H54 (cell line): ENCODE measurements at places on chromosomes 1 and 21.

DNA sequence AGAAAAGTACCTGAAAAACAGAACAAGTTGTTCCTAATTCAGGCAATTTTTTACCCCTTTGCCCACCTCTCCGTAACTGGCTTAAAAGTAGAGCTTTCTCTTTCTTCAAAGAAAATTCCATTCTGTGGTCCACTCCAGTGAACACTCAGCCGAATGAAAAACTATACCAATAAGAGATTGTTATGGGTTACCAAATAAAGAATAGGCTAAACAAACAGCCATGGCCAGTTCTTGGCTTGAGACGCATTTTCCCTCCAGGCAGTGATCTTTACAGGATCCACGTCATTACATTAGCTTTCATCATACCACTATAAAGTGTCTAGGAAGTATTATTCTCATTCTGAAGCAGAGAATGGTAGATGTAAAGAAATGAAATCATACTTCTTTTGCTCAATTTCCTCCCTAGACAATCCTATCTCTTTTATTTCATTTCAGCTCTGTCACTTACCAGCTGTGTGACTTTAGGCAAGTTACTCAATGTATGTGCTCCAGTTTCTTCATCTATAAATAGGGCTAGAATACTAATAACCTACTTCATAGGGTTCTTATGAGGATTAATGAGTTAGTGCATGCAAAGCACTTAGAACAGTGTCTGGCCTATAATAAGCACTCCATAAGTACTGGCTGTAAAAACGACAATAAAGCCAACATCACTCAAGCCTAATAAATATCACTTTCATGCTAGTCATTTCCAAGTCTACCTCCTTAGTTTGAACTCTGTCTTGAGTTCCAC, 26.5 kb upstream of the TRIM45 start:
- no peak for DNase-seq

GRCh38 chr1:184390889-184391288, 4.1 kb downstream of the C1orf21 start:
- DNase-seq, result no peak

DNA sequence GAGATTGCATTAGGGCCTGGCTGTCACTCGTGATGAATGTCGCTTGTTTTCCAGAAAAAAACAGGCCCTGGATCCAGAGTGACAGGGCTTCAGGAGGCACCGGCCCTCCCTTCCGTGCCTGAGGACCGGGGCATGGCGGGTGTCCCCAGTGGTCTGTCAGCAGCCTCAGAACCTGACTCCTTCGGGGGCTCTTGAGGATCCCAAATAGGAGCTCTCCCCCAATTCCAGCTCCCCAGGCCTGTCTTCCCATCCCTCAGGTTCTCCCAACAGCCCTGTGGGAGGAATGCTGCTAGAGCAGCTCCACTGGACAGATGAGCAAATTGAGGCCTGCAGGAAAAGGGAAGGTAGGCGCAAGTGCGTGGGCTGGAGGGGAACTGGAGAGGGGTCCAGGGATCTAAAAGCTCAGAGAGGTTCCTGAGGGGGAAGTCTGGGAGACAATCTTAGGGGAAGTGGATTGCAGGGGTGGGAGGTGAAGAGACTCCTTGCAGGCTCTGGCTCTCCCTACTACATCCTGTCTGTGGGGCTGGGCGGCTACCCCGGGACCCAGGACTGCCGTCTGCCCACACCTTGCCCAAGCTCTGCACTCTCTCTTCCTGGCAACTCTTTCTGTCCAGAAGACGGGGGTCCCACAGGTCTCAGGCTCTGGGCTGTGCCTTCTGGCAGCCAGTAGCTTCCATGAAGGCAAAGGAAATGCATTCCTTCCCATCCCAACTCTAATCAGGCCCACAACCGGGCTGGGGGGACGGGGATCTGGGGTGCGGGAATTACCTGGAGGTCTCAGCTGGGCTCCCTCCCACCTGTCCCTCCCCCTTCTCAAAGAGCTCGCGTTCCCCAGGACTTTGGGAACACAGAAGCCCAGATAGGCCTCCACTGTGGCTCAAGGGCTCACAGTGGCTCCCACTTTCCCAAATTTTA, 105.7 kb upstream of the CASZ1 start:
- no peak for DNase-seq

DNA sequence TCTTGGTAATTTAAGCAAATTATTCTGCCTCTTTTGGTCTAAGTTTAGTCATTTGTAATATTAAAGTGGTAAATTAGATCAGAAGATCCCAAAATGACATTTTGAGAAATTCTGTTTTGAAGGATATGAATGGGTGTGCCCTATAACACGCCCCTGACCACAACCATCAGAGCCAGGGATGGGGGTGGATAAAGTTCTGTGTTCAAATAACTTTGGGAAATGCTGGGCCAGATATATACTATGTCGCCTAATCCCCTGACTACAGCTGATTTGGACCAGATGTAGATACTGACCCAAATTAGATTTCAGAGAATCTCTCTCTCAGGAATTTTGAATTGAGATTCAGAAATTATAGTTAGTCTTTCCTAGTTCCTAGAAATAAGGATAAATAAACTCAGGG, 21.2 kb upstream of the EDEM3 start:
- DNase-seq, result no peak

GRCh38 chr1:11365744-11366387, 92.9 kb downstream of the UBIAD1 start:
- DNase-seq, result no peak

- DNase-seq, result no peak
Observed at GRCh38 chr21:41827951-41828883, 50.9 kb downstream of the PRDM15 start.

DNA sequence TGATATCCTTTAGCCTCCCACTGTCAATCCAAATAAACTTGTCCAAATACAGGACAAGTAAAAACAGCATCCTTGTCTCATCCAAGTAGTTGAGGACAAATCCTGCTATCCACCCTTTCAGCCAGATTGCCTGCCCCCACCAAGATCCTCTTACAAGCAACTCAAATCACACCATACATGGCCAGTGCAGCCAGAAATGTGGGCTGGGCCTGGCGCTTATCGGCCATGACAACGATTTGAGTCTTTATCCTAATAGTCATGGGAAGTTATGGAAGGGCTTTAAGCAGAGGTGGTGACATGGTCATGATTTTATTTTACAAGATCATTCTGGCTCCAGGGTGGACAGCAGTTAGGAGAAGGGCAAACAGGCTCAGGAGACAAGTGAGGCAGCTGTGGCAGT, 6.3 kb downstream of the GPA33 start:
- DNase-seq, result no peak

- no peak for DNase-seq
Observed at GRCh38 chr1:43704838-43705237, 2.5 kb upstream of the ST3GAL3 start.

GRCh38 chr1:90347366-90347765, 352.5 kb downstream of the ZNF326 start:
- no peak for DNase-seq

- DNase-seq, result no peak
Observed at GRCh38 chr1:198771563-198772153, 132.8 kb downstream of the PTPRC start.

GRCh38 chr21:38170283-38170682, 86.5 kb upstream of the KCNJ15 start:
- DNase-seq, result no peak
